Head of caudate nucleus (tissue), 42 donors: ENCODE measurements at places on chromosomes 12 and 14.

DNA sequence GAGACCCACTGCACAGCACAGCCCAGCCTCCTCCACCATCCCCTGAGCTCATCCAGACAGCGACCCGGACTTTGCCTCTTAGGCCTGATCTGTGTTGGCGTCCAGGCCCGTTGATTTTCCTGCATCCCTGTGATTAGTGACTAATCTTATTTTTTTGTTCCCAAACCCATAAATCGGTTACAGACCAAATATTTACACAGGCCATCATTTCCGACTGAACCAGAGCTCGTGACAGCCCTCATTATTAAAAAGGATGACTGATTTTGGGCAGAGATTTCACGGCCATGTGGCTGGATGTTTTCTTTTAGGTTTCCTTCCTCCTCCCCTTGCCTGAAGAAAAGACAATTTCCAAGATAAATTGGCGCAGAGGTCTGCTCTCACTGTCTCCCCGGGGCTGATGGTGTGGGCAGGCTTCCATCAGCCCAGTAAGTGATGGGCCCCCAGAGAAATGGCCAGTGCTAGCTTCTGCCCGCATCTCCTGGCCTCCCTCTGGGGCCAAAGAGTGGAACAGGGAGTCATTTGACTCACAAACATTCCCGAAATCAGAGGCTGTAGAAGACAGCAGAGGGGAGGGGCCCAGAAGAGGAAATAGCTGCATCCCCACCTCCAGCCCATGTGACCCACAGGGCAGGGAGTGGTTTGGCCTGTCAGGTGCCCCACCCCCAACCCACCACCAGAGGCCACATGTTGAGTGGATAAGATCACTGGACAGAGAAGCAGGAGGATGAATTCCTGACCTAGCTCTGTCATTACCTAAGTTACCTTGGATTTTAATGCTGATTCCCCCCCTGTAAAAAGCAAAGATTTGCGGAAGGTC, 283.5 kb downstream of the KSR2 start:
- no peak for DNase-seq

DNA sequence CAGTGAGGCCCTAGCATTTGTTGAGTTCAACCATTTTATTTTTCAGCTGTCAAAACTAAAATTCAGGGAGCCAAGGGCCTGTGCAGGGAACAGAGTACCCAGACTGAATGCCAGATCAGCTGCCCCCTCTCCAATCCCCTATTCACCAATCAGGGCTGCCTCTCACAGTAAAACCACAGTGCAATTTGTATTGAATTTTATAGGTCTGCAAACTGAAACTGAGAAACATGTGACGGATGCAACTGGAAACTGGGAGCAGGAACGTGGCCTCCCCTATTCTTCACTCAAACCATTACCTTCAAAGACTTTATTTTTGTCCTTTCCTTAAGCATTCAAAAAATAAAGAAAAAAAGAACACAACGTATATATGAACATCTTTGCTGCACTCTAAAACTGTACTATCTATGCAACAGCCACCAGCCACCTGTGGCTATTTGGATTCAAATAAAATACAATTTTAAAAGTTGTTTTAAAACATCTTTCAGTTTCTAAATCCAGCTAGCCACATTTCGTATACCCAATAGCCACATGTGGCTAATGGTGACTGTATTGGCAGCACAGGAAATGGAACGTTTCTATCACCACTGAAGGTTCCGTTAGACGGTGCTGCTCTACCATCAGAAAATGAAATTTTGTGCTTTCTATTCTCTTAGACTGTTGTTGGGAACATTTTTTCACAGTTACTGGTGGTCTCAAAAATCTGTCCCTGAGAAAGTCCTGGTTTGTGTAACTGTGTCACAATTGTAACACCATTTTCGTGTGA, 371.3 kb upstream of the FAR2 start:
- no peak for DNase-seq

DNA sequence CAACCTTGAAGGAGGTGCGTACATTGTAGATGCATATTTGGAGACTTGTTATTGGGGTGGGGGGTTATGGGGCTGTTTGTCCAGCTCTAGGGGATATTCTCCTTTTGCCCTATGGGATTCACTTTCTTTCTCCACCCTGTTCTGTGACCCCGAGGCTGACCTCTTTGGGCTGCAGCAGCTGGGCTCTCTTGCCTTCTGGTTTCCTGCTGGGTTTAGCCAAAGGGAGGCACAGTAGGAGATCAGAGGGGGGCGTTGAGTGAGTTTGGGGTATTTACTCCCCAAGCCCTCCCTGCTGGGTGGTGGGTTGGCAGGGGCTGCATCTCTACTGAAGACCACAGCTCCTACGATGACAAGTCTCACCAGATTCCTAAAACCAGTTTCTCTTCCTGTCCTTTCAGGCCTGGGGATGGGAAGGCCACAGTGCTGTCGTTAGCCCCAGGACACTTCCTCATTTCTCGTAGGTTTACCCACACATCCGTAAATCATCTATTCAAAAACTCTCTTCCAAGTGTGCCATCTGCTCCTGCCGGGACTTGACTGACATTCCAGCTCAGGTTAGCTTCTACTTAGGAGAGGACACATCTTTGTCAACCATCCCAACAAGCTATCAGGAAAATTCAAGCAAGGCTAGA, 127.1 kb downstream of the TMEM30B start:
- DNase-seq: no peak

DNA sequence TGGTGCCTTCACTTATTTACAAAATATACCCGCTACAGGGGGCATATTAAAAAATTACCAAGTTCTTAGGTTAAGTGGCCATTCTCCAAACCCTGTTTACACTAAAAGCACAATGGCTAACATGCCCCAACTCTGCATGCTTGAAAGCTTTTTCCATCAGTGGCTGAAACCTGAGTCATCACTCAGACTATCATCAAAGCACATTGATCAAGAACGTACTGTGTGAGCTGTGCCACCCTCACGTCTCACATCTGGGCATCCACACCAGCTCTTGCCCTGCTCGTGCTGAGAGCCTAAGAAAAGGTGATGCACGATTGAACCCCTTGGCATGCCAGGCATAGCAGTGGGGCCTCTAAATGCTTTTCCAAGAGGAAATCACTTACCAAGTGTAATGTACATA, 13.2 kb downstream of the AQP6 start:
- no peak for DNase-seq

- peak; percentile 80 for DNase-seq
Measured at GRCh38 chr12:124939421-124940142, 25.1 kb upstream of the UBC start.

- no peak for DNase-seq
Measured at GRCh38 chr12:30197392-30198057, 413.8 kb upstream of the TMTC1 start.

GRCh38 chr12:28899951-28900350, 249.1 kb upstream of the FAR2 start:
- no peak for DNase-seq

DNA sequence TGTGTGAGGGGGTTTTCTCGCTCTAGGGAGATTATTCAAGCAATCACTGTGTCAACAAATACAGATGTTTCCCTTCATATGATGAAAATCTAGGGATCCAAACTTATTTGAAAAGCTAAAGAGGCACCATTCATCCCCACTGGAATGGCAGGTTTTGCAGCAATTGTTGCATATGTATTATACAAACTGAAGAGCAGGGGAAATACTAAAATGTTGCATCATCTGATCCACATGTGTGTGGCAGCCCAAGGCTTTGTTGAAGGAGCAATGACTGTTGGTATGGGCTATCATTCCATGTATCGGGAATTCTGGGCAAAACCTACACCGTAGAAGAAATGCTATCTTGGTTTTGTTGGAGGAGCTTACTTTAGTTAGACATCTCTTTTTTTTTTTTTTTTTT, 4.1 kb upstream of the PRPF40B start:
- no peak for DNase-seq

DNA sequence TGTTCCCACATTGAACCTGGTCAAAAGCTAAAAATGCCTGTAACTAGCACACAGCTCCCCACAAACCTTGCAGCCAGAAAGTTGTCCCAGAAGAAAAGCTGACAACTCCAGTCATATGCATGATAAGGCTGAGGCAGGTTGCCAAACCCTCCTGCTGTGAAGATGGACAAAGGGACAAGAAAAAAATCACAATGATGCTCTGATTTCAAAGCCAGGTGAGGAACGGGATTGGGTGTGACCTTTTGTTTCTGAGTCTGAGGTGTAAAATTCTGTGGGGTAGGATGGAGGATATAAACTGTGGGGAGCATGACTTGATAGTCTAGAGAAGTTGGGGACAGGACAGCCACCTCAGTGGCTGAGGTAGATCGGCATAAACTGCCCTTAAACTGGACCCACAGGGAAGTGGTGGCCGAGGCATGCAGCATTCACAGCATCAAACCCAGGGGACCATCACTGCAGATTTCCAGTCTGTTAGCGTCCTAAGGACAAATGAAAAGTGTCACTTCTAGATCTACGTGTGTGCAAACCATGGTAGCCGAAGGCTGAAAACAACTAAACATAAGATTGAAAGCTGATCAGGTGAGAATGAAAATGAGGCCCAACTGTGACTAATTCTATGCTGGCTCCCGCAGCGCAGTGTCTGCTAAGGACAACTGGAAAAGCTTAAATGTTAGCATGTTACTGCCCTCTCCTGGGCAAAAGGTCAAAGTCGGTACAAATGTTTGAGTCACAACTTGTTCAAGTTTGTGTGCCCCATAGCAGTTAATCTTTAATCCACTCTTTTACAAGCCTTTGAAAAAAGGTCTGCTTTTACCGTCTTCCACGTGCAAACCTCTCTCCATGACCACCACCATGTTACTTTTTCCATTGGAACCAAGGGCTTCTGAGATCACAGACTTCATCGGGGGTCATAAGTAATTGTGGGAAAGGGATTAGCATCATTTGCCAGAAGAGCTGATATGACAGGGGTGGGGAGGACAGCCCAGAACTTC, 39.8 kb downstream of the GRIN2B start:
- no peak for DNase-seq

GRCh38 chr12:510071-510825, 50.5 kb downstream of the B4GALNT3 start:
- peak; percentile 23 for DNase-seq

DNA sequence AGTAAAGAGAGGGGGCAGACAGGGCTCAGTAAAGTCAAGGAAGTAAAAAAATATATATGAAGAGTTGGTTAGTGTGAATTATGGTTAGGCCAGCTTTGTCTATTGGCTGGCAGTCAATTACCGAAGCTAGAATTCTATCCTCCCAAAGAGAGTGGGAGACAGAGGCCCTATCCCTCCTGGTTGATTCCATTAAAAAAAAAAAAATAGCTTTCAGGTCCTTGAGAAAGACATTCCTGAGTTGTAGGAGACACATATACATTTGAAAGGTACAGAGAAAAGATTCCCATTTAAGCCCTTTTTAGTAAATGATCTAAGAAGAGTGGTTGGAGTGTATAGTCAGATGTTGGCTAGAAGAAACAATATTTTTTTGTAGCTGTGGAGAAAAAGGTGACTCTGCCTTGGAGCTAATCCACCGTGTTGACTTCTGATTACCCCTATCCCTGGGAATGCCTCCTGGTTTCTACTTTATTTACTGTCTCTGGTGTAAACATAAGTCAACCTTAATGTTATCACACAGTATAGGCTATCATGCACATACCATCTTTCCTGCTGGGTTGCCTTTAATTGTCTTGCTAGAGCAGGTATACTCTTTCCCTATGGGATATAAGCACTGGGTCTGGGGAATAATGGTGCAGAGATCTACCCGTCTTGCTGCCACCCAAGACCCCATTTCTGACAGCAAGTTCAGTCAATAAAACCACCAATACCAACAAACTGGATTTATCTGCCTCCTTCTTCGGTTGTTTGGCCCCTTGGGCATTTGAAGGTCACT, 859.9 kb upstream of the ATXN7L3B start:
- DNase-seq: no peak

DNA sequence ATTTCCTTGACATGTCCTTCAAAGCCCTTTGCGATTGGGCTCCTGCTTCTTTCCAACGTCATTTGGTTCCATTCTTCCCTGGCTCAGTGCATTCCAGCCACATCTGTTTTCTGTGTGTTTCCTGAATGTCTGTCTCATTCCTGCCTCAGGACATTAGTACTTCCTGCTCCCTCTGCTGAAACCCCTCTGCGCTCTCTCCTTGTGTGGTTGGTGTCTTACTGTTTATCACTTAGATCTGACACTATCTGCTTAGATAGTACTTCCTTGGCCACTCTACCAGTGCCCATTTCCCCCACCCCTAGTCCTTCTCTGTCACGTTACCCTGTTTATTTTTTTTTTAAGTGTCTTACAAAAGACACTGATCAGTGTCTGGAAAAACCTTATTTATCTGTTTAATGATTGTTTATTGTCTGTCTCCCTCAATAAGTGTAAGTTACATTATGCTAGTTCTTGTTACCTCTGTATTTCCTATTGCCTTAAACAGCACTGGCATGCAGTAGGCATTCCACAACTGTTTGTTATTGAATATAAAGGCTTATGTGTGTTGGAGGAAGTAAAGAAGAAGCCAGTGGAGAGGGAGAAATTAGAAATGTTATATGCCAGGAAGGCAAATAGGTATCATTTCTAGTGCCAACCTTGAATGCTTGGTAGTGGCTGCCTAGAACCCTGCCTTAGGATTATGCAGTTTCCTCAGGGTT, 21.5 kb downstream of the DYRK2 start:
- no peak for DNase-seq

DNA sequence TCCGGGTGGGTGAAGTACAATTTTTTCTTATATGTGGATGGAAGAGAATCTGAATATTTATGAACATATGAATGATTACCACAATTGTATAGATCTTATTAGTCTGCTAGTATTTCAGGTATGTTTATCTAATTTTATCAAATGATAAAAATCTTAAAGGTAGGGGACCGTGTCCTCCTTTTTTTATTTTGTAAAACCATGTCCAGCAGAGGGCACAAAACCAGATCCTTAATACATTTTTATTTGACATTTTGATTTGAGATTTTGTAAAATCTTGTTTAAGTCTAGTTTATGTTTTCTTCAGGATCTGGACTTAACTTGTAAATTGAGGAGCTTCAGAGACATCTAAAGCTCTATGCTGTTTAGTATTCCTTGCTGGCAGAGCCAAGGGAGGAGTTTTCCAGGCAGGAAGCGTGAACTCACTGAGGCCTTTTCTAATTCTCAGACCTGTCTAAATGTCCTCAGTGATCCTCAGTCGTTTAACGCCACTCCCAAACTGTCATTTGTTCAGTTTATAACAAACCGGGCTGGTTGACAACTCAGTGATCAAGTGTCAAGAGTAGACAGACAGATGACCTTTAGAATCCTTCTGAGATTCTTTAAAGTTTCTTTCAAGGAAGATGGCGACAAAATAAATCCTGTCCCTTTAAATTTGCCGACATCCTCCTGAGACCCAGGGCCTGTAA, 263.9 kb downstream of the KTN1 start:
- no peak for DNase-seq

GRCh38 chr12:16384732-16385131, 37.3 kb downstream of the MGST1 start:
- DNase-seq: no peak

DNA sequence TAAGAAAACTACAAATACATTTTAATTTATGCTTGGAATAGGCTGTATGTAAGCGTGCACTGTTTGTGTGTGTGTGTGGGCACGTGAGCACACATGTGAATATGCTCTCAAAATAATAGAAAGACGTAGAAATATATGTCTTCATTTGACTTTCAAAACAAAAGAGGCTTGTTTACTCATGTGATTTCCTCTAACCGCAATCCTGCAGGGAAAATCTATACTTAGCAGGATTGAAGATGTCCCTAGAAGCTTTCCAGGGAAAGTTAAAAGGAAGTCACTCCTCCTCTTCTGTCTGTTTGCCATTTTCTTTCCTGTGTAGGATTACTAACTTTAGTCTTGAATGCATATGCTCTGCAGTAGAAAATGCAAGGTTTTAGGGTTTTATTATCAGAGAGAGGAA, 404.7 kb downstream of the MDGA2 start:
- DNase-seq: no peak
